ENCODE measurements at places on chromosomes 7 and 10.
A peak's percentile ranks its signal among the peaks of the same experiment; 100 is the strongest.

GRCh38 chr7:461453-462172 is 58.0 kb downstream of the PDGFA start:
- no peak for DNase-seq

DNA sequence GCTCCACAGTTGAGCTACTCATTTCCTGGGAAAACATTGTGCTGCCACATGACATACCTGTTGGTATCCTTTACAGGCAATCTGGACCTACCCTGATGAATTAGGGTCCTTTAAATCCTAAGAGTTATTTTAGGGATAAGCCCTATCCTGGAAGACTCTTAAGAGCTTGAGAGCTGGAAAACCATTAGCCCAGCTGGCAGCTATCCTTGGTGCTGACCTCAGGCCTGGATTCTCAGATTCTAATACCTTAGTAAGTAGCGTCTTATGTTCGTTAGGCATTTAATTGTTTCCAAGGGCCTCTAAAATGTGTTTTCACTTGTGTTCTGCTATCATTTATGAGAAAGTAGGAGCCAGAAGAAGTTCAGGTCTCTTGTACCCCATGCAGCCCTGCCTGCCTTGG is 93.0 kb upstream of the SORCS3 start:
- DNase-seq: peak; percentile 31

DNA sequence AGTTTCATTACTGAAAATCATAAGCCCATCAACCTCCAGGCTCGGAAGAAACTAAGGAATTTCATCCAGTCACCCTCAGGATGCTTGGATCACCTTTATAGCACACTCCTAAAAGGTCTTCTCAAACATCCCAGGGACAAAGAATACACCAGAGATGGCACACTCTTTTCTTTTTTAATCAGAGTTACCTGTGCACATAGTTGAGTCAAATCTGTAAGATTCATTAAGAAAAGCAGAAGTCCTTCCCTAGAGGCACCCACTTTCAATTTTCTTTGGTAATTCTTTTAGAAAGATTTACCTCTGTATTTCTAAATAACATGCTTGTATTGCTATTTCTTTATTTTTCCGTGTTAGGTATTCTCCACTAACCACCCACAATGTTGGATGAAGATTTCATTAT is 50.6 kb upstream of the IL6 start:
- DNase-seq: no peak

DNA sequence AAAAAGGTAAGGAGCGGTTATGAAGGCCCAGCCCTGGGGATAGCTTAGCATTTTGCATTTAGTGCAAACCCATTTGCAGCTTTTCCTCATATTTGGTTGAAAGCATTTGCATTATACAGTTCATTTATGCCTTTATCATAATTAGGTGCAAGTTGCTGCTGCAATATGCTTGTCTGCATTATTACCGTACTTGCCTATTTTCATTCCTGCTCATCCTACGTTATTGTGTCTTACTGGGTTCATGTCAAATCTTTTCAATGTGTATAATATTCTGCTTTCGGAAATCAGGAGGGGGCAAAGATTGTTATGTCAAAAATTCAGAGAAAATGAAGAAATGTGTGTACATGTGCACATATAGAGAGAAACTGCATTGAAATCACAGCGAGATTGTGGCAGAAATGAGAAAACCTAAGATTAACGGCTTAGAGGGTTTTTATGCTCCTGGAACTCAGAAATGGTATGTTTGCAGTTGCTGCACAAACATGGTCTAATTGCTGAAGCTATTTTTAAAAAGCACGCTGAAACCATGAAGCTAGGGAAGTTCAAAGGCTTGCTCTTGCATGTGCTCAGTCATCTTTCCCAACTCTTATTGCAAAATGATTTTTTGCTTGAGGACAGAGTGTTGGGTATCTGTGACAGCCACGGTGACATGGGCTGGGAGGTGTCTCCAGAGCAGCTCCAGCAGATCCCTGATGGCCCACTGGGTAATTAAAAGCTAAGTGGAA is 613.2 kb downstream of the SDK1 start:
- no peak for DNase-seq

- no peak for DNase-seq
These were observed 3.6 kb downstream of the BLOC1S2 start for GRCh38 chr10:100282907-100283306.

GRCh38 chr10:43037440-43037839 is 39.4 kb upstream of the RET start:
- DNase-seq: no peak

DNA sequence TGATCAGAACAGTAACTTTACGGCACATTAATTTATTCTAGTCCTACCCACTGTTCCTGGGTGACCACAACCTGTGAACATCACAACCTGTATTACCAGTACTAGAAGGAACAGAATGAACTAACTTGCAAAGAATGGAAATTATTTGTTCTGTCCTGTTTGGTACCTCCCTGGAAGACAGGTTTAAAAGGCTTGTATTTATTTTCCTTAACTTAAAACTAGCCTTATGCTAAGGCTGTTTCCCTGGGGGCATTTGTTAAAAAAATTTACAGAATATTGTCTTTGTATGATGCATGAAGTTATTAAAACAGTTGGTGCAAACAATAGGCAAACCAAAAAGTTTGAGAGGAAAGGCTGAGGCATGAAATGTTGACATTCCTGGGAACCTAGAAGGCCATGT is 132.7 kb downstream of the DNAJC1 start:
- DNase-seq: no peak

- DNase-seq: no peak
These were observed 17.6 kb upstream of the STMP1 start for GRCh38 chr7:135644729-135645128.

- no peak for DNase-seq
These were observed 52.5 kb downstream of the KLRG2 start for GRCh38 chr7:139431010-139431409.

DNA sequence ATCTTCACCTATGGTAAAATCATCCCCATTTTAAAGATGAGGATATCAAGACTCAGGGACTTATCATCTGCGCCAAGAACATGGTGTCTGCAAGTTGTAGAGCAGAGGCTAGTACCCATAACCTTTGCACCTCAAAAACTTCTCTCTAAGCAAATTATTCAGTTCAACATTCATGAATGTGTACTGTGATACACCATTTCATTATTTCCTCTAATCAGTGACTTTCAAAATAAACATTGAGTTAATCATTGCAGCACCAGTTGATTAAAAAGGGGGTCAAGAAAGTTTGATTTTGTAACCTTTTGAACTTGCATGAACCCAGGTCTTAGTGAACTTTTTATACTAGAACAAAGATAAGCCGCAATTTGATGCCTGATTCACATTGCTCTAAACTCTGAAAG is 47.6 kb upstream of the CYP2C8 start:
- no peak for DNase-seq

GRCh38 chr7:37916673-37917660 is at the start of gene SFRP4:
Gene SFRP4 (minus strand): TSS chr7:37916817. CDS start chr7:37916537, 280 bp downstream.
- DNase-seq: peak; percentile 65

GRCh38 chr10:113475381-113475807 is 77.5 kb upstream of the HABP2 start:
- DNase-seq: no peak

- no peak for DNase-seq
These were observed 9.2 kb downstream of the AGR2 start for GRCh38 chr7:16795624-16796023.

DNA sequence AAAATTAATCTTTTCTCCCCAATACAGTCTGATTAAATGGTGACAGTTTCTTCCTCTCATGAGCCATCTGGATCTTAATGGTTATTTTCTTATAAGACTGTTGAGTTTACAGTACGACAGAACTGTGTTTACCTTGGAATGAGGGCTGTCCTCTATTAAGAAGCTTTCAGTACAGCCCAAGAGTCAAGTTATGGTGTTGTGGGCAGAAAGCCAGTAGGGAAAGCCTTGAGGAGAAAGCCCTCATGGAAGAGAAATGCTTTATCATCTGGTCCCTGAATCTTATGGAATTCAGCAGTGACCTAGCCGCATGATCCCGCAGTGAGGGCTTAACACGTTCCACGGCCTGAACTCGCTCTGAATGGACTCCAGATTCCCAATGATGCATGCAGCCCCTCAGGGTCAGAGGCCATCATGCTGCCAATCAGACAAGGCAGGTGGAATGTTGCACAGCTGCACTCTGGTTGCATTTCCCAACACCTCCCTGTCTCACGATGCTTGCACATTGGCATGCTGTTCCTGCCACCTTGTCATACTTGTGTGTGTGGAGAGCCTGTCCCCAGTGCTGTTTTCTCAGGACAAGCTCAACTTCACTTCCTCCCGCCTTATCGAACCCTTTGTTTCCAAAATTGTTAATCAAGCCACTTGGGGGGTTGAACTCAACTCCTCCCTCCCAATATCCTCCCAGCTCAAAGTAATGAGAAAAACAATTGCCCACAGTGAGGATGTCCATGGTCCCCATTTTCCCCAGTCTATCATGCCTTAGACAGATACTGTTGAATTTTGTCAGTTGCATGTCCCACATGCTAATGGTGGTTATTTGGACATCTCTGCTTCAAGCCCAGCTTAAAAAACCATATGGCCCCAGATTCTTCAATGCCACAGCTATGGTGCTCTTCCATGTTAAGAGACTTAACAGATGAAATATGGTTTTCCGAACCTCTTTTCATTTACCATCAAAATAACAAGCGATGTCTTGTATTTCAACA is 211.1 kb upstream of the TCF7L2 start:
- no peak for DNase-seq

DNA sequence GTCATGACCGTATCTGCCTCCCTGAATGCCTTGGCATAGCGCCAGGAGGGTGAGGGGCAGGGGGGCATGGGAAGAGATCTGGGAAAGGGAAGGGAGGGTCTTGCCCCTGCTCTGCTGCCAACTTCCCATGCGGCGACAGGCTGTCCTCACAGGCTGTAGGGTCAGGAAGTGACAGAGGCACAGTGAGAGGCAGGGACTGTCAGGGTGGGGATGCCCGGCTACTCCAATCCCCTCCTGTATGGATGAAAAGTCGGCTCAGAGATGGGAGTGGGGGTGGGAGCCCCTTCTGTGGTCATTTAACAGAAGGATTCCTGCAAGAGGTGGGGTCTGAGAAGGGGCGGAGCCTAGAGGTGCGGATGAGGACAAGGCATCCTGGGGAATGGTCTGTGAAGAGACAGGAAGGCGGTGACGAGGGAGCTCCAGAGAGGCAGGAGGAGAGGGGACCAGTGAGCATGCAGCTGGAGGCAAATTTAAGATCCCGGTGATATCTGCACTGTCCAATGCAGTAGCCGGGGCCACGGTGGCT is 20.8 kb upstream of the UNC5B start:
- no peak for DNase-seq
